ENCODE measurements at places on chromosomes 4 and X. TPM values are rescaled to one million over a fixed set of nuclear protein-coding genes. Genes with fewer than 3 reads are reported as not detected.

Gene KLB
- not detected for total RNA-seq

DNA sequence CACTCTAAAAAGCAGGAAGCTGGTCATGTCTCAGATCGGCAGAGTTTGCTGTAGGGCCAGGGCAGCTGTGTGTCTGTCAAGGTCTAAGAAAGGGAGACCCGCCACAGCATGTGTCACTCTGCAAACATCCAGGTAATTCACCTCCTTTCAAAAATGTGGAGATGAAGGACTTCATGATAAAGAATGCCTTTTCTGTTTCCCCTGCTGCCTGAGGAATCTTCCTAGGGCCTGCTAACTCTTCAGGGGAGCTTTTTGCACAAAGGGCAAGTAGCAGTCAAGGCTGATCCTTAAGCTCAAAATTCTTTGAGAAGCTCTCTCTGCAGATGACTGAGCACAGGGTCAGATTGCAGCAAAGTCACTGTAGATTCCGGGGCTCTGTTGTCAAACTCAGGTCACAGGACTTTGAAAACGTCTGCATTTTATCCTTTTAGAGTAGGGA is 21.1 kb downstream of the RASL11B start:
- no peak for DNase-seq

DNA sequence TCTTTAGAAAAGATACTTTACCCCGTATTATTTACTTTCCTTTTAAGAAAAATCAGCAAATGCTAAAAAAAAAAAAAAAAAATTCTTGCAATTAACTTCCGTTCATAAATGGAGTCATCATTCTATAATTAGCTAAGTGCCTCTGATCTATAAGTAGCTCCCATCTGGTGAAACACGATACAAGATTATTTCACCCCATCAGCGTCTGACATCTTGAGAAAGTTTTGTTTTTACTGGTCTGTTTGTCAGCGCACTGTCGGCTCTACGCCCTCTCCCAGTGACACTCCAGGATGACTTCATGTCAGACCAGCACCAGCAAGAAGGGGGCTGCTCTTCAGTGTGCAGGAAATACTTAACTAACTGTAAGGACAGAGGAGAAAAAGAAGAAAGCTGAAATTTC is 108.3 kb downstream of the AFAP1 start:
- DNase-seq = no peak

GRCh38 chr4:110748071-110748470 is 125.2 kb upstream of the PITX2 start:
- DNase-seq = no peak

Gene FAM133A
- total RNA-seq = 2.1 TPM

GRCh38 chrX:131812847-131813825 is 210.0 kb upstream of the STK26 start:
- DNase-seq = no peak

GRCh38 chr4:100716416-100716815 is 198.6 kb upstream of the EMCN start:
- no peak for DNase-seq

Gene H2BW2
- total RNA-seq = not detected
